Prostate gland (tissue), 2 donors: ENCODE measurements at places on chromosomes 2 and 18.

- no peaks in the 10 kb centered on the region for H3K4me1 ChIP-seq
- H3K27me3 ChIP-seq: no peaks in the 10 kb centered on the region
- no peaks in the 10 kb centered on the region for H3K36me3 ChIP-seq
- H3K4me3 ChIP-seq: no peak overlapping the region
Measured at GRCh38 chr2:46508759-46509158, 29.4 kb downstream of the TMEM247 start.

- H3K27ac ChIP-seq: peak overlapping the region; percentile 74
- DNase-seq: peak; percentile 54
- H3K27me3 ChIP-seq: no peaks in the 10 kb centered on the region
- H3K36me3 ChIP-seq: no peaks in the 10 kb centered on the region
Measured at GRCh38 chr2:88016960-88017779, 823 bp upstream of the RNU2-63P start.

DNA sequence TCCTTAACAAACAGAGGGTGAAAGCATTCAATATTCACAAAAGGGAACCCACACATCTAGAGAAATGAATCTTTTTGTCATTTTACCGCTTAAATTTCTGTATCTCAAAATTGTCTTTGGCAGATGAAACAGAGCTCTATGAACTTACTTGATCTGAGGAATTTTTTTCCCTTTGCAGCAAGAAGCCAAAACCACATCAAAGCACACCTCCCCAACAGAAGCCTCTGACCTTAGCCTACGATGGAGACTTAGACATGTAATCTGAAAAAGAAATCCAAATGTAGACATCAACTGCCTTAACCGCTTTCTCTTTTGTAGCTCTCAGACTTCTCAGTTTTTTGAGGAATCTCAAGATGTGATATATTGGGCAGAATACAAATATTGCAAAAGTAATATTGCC is 287.9 kb upstream of the HNMT start:
- no peaks in the 10 kb centered on the region for H3K4me1 ChIP-seq
- no peaks in the 10 kb centered on the region for H3K36me3 ChIP-seq
- no peak for DNase-seq
- no peak overlapping the region for H3K27ac ChIP-seq
- no peaks in the 10 kb centered on the region for H3K27me3 ChIP-seq

DNA sequence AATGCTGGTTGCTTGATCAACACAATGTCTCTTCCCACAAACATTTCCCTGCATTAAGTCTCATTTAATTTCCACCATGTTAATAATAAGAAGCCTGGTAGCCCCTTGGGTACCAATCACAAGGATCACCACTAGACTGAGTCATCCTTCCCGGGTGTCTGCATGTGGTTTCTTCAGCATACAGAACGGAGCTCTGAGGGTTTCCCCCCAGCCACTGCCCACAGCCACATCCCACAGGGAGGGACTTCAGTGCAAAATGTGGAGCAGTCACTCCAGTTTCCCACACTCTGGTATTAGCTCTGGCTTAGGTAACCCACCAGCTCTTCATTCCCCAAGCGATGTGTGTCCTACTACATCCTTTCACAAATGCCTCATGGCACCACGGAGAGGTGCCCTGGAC is 42.7 kb upstream of the POLE4 start:
- DNase-seq: no peak
- no peak overlapping the region for H3K4me3 ChIP-seq
- no peak overlapping the region for H3K27ac ChIP-seq
- H3K27me3 ChIP-seq: no peaks in the 10 kb centered on the region
- H3K4me1 ChIP-seq: no peaks in the 10 kb centered on the region

DNA sequence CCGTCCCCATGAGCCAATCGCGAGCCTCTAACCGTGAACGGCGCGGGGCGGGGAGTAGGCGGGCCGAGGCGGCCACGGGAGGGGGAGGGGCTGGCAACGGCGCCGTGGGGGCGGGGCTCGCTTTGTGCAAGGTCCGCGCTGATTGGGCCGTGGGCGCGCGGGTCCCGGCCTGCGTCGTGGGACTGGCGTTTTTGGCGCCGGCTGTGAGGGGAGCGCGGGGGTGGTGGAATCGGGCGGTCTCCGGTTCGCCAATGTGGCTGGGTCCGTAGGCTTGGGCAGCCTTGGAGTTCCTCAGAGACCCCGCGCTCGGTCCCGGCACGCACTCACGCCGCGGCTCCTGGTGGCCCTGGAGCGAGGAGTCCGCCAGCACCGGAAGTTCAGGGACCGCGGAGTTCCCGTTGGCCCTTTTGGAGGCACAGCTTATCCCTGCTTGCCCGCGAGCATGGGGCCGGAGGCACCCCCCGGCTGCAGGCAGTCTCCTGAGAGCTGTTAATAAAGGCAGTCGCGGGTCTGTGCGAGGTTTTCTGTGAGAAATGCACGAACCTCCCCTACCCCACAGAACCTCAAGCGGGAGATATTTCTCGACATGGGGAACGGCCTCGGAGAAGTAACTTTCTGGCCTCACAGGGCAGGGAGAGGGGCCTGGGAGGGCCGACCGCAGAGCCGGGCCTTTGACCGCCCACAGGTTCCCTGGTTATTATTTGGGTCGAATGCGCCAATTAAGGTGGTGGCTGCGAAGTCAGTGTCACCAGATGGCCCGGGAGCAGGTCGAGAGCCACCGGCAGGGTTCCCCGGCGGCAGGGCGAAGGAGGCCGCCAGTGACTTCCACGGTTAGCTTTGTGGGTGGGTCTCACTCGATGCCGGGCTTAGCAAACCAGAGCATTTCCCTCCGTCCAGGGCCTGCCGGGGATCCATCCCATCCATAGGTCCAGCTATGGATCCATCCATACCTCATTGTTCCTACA is 574 bp upstream of the NCL start:
- H3K4me1 ChIP-seq: peaks cover 15% of the 10 kb centered on the region
- peaks cover 17% of the 10 kb centered on the region for H3K36me3 ChIP-seq
- H3K27me3 ChIP-seq: no peaks in the 10 kb centered on the region
- H3K4me3 ChIP-seq: peak overlapping the region; percentile 82
- peak; percentile 99 for DNase-seq

GRCh38 chr2:239878686-239879085 is 146.5 kb downstream of the NDUFA10 start:
- H3K27me3 ChIP-seq: no peaks in the 10 kb centered on the region
- H3K4me3 ChIP-seq: no peak overlapping the region
- H3K4me1 ChIP-seq: no peaks in the 10 kb centered on the region
- DNase-seq: no peak
- H3K27ac ChIP-seq: no peak overlapping the region
- no peaks in the 10 kb centered on the region for H3K36me3 ChIP-seq

- DNase-seq: no peak
- H3K27ac ChIP-seq: no peak overlapping the region
- no peaks in the 10 kb centered on the region for H3K36me3 ChIP-seq
- no peaks in the 10 kb centered on the region for H3K4me1 ChIP-seq
- H3K27me3 ChIP-seq: no peaks in the 10 kb centered on the region
Measured at GRCh38 chr2:234289834-234290590, 206.9 kb downstream of the ARL4C start.

DNA sequence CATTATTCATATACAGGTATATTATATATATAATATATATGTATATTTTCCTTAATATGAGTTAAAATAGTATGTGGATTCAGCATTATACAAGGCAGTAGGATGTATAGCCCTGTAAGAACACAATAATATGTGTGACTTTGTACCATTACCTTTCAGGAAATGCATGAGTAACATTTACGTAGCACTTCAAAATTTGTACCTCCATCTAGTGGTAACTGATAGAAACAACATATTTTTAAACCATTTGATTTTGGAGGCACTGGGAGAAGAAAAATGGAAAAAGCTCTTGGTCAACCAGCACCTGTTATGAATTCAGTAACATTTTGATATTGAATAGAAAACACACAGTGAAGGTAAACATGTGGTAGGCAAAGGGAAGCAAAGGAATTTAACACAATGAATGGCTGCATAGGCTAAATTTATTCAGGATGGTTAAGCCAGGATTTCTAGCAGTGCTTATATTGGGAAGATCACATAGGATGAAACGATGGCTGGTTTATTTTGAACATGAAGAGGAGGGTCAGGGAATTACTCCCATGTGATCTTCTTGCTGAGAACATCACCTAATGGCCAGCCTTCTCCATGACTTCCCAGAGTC is 565.5 kb downstream of the CCDC85A start:
- no peaks in the 10 kb centered on the region for H3K4me1 ChIP-seq
- no peaks in the 10 kb centered on the region for H3K36me3 ChIP-seq
- no peak overlapping the region for H3K27ac ChIP-seq
- H3K4me3 ChIP-seq: no peak overlapping the region
- no peaks in the 10 kb centered on the region for H3K27me3 ChIP-seq

- DNase-seq: no peak
- H3K36me3 ChIP-seq: no peaks in the 10 kb centered on the region
- no peak overlapping the region for H3K27ac ChIP-seq
- H3K4me1 ChIP-seq: no peaks in the 10 kb centered on the region
- no peaks in the 10 kb centered on the region for H3K27me3 ChIP-seq
Measured at GRCh38 chr2:166234112-166234846, 106.5 kb upstream of the SCN1A start.

DNA sequence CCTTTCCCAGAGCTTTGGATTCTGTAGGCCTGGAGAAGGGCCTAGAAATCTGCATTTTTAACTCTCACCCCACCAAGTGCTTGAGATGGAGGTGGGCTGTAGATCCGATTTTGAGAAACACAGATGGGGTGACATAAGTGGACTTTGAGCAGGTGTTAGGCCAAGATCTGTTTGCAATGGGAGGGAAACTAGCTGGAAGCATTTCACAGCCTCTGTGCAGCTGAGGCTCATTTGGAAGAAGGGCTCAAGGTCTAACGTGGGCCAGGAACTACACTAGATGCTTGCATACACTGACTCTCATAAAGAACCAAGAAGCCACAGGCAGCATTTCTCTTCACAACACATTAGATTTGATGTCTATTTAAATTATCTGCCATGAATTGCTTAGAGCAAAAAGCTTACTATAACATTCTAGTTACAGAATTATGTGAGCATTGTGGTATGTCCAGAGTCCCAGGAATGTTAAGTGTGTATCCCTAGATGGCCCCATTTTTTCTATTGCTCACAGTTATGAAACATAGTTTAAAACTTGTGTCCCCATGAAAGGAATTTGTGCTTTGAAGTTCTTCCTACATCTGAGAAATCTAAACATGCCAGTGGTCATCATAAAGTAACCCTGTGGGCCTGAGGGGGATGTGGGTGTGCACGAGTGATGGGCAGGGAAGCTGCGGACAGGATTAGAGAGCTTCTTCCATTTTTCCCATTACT is 77.2 kb downstream of the CD28 start:
- no peak for DNase-seq
- H3K36me3 ChIP-seq: no peaks in the 10 kb centered on the region
- no peaks in the 10 kb centered on the region for H3K27me3 ChIP-seq
- H3K4me1 ChIP-seq: no peaks in the 10 kb centered on the region
- no peak overlapping the region for H3K4me3 ChIP-seq

GRCh38 chr2:238943338-238944067 is 95.6 kb downstream of the TWIST2 start:
- no peak overlapping the region for H3K4me3 ChIP-seq
- no peaks in the 10 kb centered on the region for H3K4me1 ChIP-seq
- DNase-seq: no peak
- H3K27me3 ChIP-seq: no peaks in the 10 kb centered on the region

GRCh38 chr2:215022418-215022817 is 116.0 kb downstream of the ABCA12 start:
- H3K27me3 ChIP-seq: no peaks in the 10 kb centered on the region
- no peak overlapping the region for H3K27ac ChIP-seq
- H3K4me1 ChIP-seq: no peaks in the 10 kb centered on the region
- H3K36me3 ChIP-seq: no peaks in the 10 kb centered on the region

DNA sequence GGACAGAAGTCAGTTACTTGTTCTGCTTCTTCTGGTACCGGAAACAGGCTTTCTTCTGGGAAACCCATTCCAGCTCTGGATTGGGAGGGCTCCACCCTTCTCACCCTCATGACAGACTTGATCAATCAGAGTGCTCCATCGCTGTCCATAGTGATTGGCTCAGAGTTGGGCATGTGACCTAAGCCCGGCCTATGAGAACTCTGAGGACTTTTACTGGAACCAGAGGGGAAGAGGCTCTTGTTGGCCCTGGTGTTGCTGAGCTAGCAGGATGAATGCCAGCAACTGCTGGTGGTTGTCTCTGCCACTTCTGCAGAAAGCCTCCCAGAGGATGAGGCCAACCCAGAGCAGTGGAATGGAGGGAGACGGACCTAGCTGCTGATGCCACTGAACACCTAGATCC is 33.3 kb downstream of the TMEM37 start:
- H3K27ac ChIP-seq: no peak overlapping the region
- H3K4me3 ChIP-seq: no peak overlapping the region
- H3K27me3 ChIP-seq: no peaks in the 10 kb centered on the region
- no peak for DNase-seq

DNA sequence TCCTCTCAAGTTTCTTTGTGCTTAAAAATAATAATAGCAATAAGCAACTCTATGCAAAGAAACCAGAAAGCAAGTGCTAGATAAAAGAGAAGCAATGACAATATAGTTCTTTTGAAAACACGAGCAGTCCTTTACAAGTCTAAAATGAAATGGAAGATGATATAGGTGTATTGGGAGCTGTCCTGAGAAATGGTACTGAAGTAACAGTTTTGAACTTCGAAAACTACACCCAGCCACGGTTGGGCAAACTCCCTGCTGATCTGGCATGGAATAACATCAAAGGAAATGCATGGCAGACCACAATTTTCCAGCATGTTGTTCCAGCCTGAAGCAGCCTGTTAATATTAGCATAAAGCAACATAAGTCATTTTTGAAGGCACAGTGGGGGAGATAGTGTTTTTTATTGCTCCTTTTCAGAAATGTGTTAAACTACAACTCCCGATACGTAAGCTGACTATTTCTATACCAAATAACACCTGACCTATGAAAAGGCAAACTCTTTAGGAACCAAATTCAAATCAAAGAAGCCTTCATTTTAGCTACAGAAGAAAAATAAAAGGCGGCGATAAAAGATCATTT is 596.1 kb upstream of the KLHL29 start:
- no peak overlapping the region for H3K4me3 ChIP-seq
- no peaks in the 10 kb centered on the region for H3K4me1 ChIP-seq
- H3K27ac ChIP-seq: no peak overlapping the region
- H3K36me3 ChIP-seq: no peaks in the 10 kb centered on the region
- H3K27me3 ChIP-seq: no peaks in the 10 kb centered on the region
- DNase-seq: no peak

DNA sequence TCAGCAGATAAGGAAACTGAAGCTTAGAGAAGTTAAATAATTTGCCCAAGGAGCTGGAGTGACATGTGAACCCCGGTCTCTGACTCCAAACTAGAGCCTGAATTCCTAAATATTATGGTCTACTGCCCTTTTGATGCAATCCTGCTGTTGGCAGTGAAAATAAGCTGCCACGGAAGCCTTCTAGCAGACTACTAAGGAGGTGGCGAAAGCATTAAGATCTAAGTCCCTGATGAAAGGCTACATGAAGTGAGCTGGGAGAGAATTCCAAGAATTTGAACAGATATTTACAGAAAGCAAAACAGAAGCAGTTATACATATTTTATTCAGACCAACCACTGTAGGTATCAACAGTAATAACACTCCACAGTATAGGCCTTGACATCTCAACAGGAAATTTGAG is 28.1 kb downstream of the TRMT61B start:
- DNase-seq: no peak
- no peaks in the 10 kb centered on the region for H3K4me1 ChIP-seq
- no peaks in the 10 kb centered on the region for H3K36me3 ChIP-seq
- no peak overlapping the region for H3K4me3 ChIP-seq
